ENCODE measurements at places on chromosomes 6 and 20. TPM values are rescaled to one million over a fixed set of nuclear protein-coding genes. Genes with fewer than 3 reads are reported as not detected.
A peak's percentile ranks its signal among the peaks of the same experiment; 100 is the strongest.

TMEM239 gene
- total RNA-seq, result not detected

- peaks cover 14% of the 10 kb centered on the region for H3K27me3 ChIP-seq
- no peak overlapping the region for H3K4me3 ChIP-seq
- H3K36me3 ChIP-seq, result no peaks in the 10 kb centered on the region
- no peaks in the 10 kb centered on the region for H3K4me1 ChIP-seq
- H3K27ac ChIP-seq, result no peak overlapping the region
These were observed 69.1 kb upstream of the EXOC2 start for GRCh38 chr6:761997-762396.

APCDD1L gene
- not detected for total RNA-seq

KIF25 gene
- not detected for total RNA-seq

DNA sequence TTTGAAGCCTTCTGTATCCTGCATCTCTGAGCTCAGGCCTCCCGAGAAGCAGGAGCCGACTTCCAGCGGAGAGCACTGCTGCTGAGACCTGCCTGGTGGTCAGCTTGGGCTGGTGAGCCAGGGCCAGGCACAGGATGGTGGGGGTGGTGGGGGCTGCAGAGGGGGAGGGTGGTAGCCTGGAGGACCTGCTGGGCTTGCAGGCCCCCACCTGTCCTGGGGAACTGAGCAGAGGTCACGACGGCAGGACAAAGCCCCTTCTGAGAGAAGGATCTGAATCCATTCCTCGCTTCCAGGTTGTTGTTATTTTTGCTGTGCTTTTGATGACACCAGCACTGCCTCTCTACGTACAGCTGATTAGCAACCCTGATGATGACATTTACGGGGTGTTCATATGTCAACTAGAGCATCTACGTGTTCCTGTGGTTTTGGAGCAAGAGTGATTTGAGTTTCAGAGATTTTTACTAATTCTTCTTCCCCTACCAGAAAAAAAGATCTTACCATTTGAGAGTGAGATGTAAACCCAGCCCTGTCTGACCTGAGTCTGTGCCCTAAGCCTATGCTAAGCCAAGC lies 35.7 kb upstream of the CD93 start:
- DNase-seq, result no peak
- no peak overlapping the region for H3K27ac ChIP-seq
- H3K4me1 ChIP-seq, result no peaks in the 10 kb centered on the region

HTR1E gene
- total RNA-seq, result not detected

- H3K36me3 ChIP-seq, result peaks cover 2% of the 10 kb centered on the region
- no peak overlapping the region for H3K27ac ChIP-seq
- H3K4me3 ChIP-seq, result no peak overlapping the region
- H3K27me3 ChIP-seq, result peaks cover 3% of the 10 kb centered on the region
These were observed 49.4 kb downstream of the MCUR1 start for GRCh38 chr6:13764996-13765395.

MYMX gene
- not detected for total RNA-seq

DNA sequence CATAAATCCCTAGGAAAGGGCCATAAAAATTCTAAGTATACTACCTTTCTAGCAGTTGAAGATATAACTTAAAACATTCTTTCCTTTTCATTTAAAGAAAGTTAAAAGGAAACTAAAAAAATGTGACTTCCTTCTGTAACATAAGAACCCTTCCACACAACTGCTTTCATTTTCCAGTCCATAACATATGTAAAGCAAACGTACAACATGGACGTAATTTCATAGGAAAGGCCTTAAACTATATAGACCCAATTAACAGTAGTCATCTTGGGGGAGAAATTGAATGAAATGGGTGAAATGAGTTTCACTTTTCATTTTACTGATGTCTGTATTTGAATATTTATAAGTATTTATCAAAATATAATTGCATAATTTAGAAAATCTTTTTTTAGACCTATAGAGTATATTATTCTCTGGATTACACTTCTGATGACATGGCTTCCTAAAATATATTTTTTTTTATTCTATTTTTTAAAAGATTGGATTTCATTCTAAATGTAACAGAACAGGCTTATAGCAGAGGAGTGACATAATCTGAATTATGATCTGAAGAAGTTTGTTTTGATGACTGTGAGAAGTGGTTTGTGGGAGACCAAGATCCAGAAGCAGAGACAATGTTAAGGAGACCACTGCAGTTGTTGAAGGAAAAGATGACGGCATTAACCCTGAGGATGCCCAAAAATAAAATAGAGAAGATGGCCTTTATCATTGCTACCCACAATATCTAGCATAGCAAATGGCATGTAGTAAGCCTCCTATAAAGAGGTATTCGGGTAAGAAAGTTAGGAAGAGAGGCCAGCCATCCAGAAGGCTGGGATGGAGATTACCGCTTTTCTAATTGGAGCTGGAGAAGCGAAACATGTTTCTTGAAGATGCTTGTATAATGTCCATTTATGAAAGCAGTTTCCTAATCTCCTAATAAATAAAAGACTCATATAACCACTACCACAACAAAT lies 260.4 kb downstream of the PTPRK start:
- peaks cover 26% of the 10 kb centered on the region for H3K4me1 ChIP-seq
- H3K4me3 ChIP-seq, result peak overlapping the region; percentile 68
- H3K36me3 ChIP-seq, result peaks cover 13% of the 10 kb centered on the region
- DNase-seq, result no peak

DNA sequence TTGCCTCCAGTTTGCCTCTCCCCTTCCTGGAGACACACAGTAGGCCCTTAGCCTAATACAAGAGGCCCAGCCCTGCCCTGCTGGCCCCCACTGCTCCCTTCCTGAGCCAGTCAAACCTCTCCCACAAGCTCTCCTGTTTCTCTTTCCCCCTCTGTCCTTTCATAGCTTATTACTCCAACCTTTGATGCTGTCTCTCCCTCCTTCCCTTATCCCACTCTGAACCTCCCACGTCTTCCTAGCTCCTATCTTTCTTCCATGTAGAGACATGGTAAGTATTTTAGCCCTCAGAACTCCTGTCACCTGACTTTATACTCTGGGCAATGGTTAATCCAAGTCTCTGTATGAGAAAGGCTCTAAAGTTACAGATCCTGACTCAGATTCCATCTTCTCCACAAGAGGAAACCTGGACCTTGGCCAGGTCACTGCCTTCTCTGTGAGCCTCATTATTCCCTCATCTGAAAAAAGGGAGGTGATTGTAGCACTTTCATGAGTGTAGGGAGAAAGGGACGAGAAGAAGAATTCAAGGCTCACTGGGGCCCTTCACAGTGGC lies 6.7 kb downstream of the TGIF2 start:
- H3K36me3 ChIP-seq, result peaks cover 61% of the 10 kb centered on the region
- no peaks in the 10 kb centered on the region for H3K27me3 ChIP-seq
- H3K27ac ChIP-seq, result peak overlapping the region; percentile 72
- H3K4me3 ChIP-seq, result no peak overlapping the region
- no peak for DNase-seq

GRCh38 chr20:55143601-55144000 lies 668.2 kb downstream of the DOK5 start:
- H3K4me3 ChIP-seq, result no peak overlapping the region
- H3K27ac ChIP-seq, result no peak overlapping the region
- DNase-seq, result no peak
- H3K4me1 ChIP-seq, result no peaks in the 10 kb centered on the region
- no peaks in the 10 kb centered on the region for H3K27me3 ChIP-seq

GRCh38 chr6:39488255-39488879 lies 165.9 kb upstream of the KCNK16 start:
- no peak for DNase-seq
- no peaks in the 10 kb centered on the region for H3K4me1 ChIP-seq
- no peaks in the 10 kb centered on the region for H3K36me3 ChIP-seq
- H3K27me3 ChIP-seq, result peaks cover 8% of the 10 kb centered on the region

GRCh38 chr6:157113389-157113788 lies 209.9 kb downstream of the TMEM242 start:
- no peak for DNase-seq
- H3K27me3 ChIP-seq, result no peaks in the 10 kb centered on the region
- peaks cover under 1% of the 10 kb centered on the region for H3K4me1 ChIP-seq

DNA sequence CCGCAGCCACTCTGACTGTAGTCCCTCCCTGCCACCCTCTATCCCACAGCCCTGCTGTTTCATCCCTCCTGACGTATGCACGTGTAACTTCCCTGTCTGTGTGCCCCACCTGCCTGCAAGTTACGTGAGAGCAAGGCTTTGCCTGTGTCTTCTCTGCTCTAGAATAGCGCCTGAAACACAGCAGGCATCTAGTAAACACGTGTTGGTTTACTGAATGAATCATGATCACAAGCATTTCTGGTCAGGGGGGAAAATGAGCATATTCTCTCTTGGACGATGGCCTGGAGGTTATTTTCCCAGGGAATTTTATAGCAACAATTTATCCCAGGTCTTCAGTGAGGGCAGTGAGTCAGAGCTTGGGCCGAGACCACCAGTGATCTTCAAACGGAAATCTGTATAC lies 38.3 kb downstream of the PSMG4 start:
- no peaks in the 10 kb centered on the region for H3K27me3 ChIP-seq
- no peaks in the 10 kb centered on the region for H3K4me1 ChIP-seq
- no peak for DNase-seq
- no peak overlapping the region for H3K4me3 ChIP-seq
- no peaks in the 10 kb centered on the region for H3K36me3 ChIP-seq

GTSF1L gene
- total RNA-seq, result not detected

DNA sequence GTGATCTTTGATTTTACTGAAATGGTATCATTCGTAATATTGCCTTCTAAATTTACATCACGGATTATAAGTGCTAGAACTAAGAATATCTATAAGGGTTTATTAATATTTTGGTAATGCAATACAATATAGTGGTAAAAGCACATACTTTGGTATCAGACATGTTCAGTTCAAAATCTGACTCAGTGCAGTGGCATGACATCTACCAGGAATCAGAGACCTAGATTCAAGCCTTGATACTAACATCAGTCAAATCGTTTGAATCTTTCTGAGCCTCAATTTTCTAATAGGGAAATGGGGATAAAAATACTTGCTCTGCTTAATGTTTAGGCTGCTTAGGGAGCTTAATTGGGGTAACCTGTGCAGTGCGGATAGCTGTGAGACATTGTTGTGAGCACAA lies 488.0 kb downstream of the BCKDHB start:
- H3K27me3 ChIP-seq, result no peaks in the 10 kb centered on the region
- no peak overlapping the region for H3K27ac ChIP-seq
- DNase-seq, result no peak
- H3K36me3 ChIP-seq, result no peaks in the 10 kb centered on the region
- no peaks in the 10 kb centered on the region for H3K4me1 ChIP-seq
- no peak overlapping the region for H3K4me3 ChIP-seq

DNA sequence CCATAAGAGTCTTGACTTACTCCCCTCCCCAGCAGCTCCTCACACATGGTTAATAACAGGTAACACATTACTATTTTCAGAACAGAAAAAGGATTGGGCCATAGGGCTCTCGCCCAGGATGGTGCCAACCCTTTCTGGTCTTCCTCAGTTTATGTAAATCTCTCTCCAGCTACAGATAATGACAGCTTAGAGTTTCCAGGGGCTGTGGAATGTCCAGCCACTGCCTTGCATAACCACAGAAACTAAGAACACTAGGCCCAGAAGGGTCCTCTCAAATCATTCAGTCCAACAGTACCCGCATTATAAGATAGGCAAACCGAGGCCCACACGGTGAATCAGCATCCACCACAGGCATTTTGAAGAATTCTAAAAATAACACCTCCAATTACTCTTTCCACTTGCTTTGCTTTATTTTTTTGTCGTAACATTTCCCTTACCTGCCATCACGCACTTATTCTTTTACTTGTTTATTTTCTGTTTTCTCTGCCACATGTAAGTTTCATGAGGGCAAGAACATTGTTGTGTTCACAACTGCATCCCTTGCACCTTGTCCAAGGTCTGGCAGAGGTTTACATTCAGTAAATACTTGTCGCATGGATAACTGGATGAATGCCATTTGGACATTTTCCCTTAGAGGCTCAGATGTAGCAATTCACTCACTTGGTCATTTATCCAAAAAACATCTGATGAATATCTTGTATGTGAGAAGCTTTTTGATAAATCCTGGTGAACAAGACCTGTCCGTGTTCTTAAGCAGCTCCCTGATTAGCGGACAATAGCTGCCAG lies 6.4 kb upstream of the SDC4 start:
- DNase-seq, result peak; percentile 57
- H3K4me1 ChIP-seq, result peaks cover 52% of the 10 kb centered on the region
- H3K36me3 ChIP-seq, result no peaks in the 10 kb centered on the region
- no peaks in the 10 kb centered on the region for H3K27me3 ChIP-seq
- H3K27ac ChIP-seq, result peak overlapping the region; percentile 92

GRCh38 chr20:18154342-18154741 lies 16.7 kb downstream of the KAT14 start:
- H3K36me3 ChIP-seq, result peaks cover 20% of the 10 kb centered on the region
- no peaks in the 10 kb centered on the region for H3K27me3 ChIP-seq
- DNase-seq, result no peak
- H3K4me3 ChIP-seq, result no peak overlapping the region

HLA-DRB5 gene
- total RNA-seq, result 4.9 TPM

ERVFRD-1 gene
- not detected for total RNA-seq

HRH3 gene
- not detected for total RNA-seq

KIAA1755 gene
- total RNA-seq, result not detected

MOCS3 gene
- total RNA-seq, result 4.6 TPM

HSP90AB1 gene
- 2,124 TPM for total RNA-seq

LY6G6F gene
- total RNA-seq, result not detected

GRCh38 chr20:60172346-60172984 lies 214.2 kb downstream of the CDH26 start:
- no peak overlapping the region for H3K27ac ChIP-seq
- no peak for DNase-seq
- H3K4me1 ChIP-seq, result no peaks in the 10 kb centered on the region
- no peaks in the 10 kb centered on the region for H3K36me3 ChIP-seq

ROS1 gene
- not detected for total RNA-seq

- no peak overlapping the region for H3K27ac ChIP-seq
- no peaks in the 10 kb centered on the region for H3K27me3 ChIP-seq
- DNase-seq, result no peak
- H3K4me3 ChIP-seq, result no peak overlapping the region
These were observed 32.4 kb upstream of the TIAM2 start for GRCh38 chr6:154962753-154963152.

DNA sequence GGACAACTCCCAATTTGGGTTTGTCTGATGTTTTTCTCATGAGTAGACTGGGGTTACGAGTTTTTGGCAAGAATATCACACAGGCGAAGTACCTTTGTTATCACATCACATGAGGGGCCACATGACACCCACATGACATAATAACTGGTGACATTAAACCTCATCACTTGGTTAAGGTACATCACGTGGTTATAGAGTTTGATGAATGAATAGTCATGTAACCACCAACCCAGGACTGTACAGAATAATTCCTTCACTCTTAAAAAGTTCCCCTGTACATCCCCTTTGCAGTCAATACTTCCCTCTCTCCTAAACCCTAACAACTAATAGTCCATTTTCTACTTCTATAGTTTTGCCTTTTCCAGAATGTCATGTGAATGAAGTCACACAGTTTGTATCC lies 83.4 kb downstream of the REV3L start:
- no peak overlapping the region for H3K4me3 ChIP-seq
- peak; percentile 8 for DNase-seq
- peaks cover 36% of the 10 kb centered on the region for H3K36me3 ChIP-seq
- no peak overlapping the region for H3K27ac ChIP-seq
- no peaks in the 10 kb centered on the region for H3K27me3 ChIP-seq
- H3K4me1 ChIP-seq, result peaks cover 2% of the 10 kb centered on the region

ZNF512B gene
- 8.6 TPM for total RNA-seq
